ENCODE measurements at places on chromosomes 1 and 21.

DNA sequence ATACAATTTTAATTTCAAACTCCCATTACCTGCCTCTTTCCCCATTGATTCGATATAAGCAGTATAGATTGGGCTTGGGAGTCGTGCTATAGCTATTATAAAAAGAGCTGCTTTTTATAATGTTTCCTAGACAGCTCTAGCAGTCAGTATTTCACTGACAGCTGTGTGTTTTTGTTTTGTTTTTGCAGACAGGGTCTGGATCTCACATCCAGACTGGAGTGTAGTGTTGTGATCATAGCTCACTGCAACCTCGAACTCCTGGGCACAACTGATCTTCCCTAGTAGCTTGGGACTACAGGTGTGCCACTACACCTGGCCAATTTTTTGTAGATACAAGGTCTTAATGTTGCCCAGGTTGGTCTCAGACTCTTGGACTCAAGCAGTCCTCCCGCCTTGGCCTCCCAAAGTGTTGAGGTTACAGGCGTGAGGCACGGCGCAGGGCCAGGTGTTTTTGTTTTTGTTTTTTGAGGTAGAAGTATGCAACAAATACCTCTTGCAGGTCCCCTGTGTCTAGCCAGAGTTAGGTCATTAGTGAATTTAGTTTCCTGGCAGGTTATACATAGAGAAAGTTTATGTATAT lies 1.7 kb downstream of the NASP start:
- no peak for DNase-seq

DNA sequence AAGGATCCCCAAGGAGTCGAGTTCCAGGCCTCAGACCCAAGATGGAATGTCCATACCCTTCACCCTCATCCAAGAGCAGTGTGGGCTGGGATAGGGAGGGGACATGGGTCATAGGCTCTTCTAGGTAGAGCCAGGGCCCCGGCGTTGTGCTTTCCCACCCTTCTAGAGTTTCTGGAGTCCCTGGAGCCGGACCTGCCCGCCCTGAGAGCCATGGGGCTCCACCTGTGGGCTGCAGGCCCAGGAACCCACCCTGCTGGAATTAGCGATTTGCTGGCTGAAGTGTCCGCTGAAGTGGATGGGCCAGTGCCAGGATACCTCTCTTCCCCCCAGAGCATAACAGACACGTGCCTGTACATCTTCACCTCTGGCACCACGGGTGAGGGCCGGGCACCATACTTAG lies 1.1 kb downstream of the SLC27A3 start:
- DNase-seq = no peak

- DNase-seq = no peak
These were observed 419.4 kb downstream of the NPHP4 start for GRCh38 chr1:5572794-5573193.

DNA sequence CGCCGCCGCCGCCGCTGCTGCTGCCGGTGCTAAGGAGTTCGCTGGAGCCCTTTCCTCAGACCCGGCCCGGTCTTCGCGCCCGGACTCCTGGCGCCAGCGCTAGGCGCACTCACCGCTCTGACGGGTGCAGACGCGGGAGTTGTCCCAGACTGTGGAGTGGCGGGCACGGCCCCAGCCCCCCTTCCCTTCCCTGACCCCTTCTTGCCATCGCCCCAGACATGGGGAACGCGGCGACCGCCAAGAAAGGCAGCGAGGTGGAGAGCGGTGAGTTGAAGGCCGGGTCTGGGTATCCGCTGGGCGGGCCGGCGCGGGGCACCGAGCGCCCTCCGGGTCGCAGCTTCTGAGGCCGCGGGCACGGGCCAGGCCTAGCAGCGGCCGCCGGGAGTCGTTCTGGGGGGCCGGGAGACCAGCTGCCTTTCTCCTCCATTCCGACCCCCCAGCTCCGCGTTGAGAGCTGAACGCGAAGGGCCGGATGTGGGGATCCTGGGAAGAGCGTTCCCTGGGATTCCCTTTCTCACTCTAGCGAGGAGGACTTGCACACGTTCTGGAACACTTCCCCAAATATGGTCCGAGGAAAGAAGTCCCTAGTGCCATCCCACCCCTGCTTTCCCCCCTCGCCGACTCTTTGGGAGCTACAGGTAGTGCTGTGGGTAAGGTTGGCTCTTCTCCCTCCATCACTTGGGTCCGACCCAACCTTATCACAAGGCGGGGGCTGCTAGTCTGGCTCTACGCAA lies 65.8 kb upstream of the PRKACB start:
- no peak for DNase-seq

DNA sequence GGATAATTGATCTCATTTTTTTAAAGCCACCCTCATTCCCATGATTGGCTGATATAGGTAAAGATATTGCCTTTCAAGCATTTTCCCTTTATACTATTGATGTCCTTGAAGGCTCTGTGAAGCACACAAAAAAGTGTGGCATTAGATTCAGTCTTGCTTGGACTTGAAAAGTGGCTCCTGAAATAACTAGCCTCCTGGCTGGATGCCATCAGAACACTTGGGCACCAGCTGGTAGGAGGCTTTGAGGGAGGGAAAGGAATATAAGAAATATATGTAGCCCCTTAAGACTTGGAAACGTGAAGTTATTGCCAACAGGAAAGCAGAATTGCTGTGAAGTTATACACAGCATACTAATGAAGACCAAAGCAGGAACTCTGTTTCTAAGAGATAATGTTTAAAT lies 14.1 kb downstream of the MTR start:
- DNase-seq = no peak

- no peak for DNase-seq
These were observed 68.4 kb downstream of the DNM3 start for GRCh38 chr1:171909711-171910110.

GRCh38 chr1:94413311-94413710 lies 4.9 kb upstream of the ABCD3 start:
- no peak for DNase-seq

DNA sequence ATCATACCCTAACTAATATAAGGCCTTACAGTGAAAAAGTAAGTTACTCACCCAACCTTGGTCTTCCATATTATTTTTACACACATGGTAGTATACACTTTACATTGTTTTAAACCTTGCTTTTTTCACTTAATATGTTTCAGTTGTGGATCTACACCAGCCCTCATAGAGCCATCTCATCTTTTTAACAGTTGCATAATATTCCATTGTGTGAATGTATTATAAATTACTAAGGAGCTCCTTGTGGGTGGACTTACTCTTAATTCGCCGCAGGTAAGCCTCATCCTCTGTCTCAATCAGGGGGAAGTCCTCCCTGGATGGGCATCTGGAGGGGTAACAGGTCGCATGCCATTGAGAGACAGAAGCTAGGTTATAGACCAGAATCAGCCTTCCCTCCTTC lies 13.2 kb downstream of the RXFP4 start:
- DNase-seq = no peak

- peak; percentile 10 for DNase-seq
These were observed 58.1 kb downstream of the RPAP2 start for GRCh38 chr1:92356956-92357355.

DNA sequence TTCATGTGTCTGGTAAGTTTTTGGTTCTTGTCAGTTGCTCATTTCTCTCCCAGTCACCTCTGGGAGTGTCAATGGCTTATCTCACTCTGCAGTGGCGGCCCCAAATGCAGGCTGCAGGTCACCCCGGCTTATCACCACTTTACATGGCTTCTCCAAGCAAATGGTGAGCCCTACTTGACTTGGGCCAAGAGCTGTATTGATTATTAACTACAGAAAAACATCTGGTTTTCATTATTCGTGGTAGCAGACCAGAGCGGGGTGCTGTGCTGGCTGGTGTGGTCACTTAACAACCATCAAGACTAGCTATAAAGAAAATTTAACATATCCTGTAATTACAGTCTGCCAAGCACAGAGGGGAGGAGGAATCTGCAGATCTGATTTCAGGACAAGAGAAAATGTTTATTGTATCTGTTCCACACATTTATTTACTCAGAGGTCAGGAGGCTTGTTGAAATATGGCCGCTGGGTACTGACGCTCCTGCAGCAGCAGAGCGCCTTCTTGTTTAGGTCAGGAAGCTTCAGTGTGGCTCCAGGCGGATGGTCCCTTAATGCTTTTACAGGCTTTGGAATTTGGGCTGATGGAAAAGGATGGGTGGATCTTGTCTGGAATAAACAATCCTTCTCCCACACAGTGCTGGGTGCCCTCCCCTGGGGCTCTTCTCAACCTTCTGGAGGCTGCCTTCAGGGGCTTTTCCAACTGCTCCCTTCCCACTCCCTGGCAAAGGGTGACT lies 87.8 kb downstream of the HLX start:
- DNase-seq = no peak

GRCh38 chr1:220748089-220748934 lies at the start of gene MTARC2:
MTARC2 (plus strand) TSS chr1:220748322; CDS start chr1:220748532, 210 bp downstream.
- no peak for DNase-seq

DNA sequence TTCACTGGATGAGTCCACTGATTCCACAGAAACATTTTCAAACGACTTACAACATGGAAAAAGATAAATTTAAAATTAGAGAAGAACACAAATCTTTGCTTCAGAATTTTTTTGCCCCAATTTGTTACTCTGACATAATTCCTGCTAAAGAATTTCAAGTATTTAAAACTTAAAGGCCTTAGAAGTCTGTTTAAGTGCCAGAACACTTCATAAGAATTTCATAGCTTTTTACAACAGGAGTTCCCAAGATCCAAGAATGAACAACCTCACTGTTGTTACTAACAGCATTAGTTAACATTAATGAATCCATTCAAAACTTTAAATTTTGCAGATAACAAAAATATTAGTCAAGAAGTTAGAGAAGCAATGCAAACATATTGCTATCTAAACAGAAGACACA lies 31.7 kb downstream of the ARHGAP29 start:
- no peak for DNase-seq

- DNase-seq = no peak
These were observed 2.6 kb downstream of the C1orf21 start for GRCh38 chr1:184389446-184389845.

GRCh38 chr1:98781906-98782305 lies 120.4 kb downstream of the SNX7 start:
- no peak for DNase-seq

DNA sequence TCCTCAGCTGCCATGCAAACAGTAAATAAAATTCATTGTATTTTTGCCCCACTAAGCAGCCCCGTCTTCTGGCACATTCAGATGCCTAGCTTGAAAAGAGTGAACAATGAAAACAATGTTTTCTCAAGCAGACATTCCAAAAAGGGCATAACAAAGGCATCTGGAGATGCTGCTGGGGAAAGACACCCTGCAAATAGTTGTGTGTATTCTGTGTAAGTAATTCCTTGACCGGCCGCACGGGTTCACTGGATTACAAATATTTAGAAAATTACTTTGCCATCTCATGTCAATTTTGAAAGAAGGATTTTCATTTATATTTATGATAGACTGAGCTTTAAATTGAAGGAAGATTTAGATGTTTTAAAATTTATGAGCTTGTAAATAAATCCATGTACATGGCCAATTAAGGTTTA lies 142.2 kb downstream of the SLC45A1 start:
- DNase-seq = no peak

GRCh38 chr1:91564888-91565701 lies 64.4 kb downstream of the CDC7 start:
- DNase-seq = no peak

GRCh38 chr1:234515821-234516241 lies 36.9 kb upstream of the TARBP1 start:
- no peak for DNase-seq

DNA sequence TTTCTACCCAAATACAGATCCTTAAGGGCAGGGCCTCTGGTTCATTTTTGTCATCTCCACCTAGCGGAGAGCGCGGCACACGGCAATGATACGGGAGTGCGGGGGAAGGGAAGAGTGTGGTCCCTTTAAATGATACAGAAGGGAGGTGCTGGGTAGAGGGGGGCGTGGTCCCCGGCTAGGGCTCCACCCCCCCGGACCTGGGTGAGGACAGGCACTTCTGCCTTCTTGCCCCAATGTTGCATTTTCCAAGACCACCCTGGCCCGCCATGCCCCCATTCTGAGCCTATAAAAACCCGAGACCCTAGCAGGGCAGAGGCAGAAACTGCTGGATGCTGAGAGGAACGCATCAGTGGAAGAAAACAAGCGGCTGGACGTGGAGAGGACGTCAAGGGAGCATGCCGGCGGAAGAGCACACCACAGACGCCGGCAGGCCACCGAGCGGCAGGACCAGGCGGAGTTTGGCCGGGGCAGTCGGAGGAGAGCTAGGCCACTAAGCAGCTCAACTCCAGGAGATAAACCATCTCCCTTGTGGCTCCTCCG lies 30.0 kb downstream of the LRRC3 start:
- no peak for DNase-seq

DNA sequence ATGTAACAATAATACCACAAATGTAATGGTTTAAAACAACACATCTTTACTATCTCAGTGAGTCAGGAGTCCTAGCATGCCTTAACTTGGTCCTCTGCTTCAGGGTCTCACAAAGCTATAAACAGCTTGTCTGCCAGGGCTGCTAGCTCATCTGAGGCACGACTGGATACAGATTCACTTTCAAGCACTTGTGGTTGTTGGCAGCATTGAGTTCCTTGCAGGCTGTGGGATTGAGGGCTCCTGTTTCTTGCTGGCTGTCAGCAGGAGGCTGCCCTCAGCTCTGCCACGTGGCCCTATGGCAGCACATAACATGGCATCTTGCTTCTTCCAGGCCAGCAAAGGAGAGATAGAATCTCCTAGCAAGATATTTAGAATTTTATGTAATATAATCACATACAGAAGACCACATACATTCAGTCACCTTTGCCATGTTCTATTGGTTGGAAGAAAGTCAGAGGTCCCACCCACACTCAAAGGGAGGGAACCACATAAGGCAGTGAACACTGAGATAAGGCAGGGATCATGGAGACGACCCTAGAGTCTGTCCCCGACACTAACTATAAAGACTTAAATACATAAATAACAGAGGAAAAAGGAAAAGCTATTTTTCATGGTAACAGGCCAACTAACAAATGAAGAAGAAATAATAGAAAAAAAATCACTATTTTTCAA lies 18.9 kb upstream of the IPP start:
- DNase-seq = no peak

GRCh38 chr1:76615253-76616035 lies 251.8 kb upstream of the ST6GALNAC5 start:
- DNase-seq = no peak

GRCh38 chr1:160096274-160097116 lies 1.9 kb downstream of the IGSF8 start:
- DNase-seq = no peak

Measured in retinal pigment epithelial cell (primary cell).